SK-N-MC (cell line): ENCODE measurements at places on chromosomes 5 and 9.
A peak's percentile ranks its signal among the peaks of the same experiment; 100 is the strongest.

DNA sequence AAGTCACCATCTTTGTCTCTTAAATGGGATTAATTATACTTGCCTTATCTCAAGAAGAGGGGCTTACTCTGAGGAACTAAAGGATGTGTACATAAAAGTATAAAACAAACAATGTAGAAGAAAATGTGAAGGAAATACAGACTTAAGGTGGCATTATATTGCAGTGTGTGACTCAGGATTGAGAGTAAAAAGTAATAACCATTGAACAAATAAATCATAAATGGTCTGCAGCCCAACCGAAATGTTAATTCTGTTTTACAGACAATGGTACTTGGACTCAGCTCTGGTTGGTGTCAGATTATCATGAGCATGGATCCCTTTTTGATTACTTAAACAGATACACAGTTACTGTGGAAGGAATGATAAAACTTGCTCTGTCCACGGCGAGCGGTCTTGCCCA, 37.4 kb downstream of the TGFBR1 start:
- no peak for DNase-seq

- no peak for DNase-seq
Observed at GRCh38 chr5:31553863-31554262, 21.8 kb downstream of the C5orf22 start.

DNA sequence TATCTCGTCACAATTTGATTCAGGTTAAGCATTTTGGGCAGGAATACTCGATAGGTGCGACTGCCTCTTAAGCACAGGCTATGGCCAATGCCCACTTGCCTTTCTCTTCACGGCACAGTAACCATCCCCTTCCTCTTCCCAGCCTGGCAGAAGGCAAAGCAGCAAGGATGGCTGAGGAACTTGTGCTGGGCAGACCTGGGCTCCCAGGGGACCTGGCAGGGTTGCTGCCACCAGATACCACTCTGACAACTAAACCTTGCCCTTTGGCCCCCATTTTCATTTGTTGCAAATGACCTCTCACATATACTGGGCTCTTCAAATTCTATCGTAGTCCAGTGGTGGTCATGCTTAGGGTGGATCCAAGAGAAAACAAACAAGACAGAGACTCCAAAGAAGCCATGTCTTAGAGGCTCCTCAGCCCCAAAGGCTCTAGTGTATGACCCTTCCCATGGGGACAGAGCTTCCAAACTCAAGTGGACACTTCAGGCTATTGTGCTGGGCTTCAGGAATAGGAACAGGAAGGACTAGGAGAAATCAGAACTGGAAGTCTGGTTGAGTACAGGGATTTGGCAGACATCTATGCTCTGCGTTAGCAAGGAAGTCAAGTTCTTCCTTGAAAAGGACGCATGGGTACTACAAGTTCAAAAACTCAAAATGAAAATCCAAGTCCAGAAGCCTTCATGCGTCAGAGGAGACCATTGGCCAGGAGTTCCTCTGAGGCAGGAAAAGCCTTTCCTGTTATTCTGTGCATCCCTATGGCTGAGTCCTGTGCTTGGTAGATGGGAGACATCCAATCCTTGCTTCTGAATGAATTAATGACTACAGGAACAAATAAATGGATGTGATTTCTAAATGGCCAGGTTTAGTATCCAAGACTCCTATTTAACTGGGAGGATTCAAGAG, 64.6 kb upstream of the PLPP1 start:
- DNase-seq, result no peak

DNA sequence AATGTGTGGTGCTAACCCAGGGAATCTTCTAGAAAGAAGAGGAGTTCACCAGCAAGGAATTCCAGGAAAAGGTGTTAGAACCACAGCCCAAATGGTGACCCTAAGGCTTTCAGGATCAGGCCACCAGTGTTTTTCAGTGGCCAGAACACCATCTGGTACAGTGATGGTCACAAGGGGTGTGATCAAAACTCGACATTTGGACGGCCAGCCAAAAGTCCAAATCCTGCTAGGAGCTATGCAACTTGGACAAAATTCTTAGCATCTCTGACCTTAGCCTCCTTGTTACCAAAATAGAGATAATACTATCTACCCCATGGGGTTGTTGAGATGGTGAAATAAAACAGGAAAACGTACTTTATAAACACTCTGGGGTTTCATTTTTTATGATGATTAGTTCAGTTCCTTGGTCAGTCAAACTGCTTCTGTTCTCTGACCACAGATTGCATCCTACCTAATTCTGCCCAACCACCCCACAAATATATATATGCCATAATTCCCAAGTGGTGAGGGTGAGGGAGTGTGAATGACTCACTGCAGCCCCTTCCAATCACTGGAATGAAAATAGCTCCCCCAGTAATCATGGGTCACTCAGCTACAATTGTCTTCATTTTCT, 210.3 kb downstream of the CDK5RAP2 start:
- DNase-seq, result no peak

GRCh38 chr9:109051733-109052132, 38.4 kb upstream of the CTNNAL1 start:
- DNase-seq, result no peak

GRCh38 chr5:181188700-181189362, 16.2 kb downstream of the TRIM7 start:
- no peak for DNase-seq

- no peak for DNase-seq
Observed at GRCh38 chr5:78113689-78114264, 180.7 kb downstream of the AP3B1 start.

DNA sequence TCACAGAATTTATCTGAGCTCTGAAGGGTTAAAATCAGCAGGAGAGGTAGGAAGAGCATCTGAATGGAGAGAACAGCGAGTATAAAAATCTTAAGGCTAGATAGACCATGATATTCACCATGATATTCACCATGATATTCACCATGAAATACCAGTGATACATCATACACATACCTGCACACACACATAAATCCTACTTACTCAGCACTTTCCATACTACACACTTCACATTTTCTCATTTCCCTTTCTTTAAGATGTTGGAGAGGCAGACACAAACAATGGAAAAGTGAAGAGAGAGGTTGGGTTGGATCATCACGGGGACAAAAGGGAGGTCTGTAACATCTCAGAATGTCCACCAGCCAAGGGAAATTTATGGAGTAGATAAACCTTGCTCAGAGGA, 66.4 kb upstream of the ATP10B start:
- DNase-seq, result no peak

DNA sequence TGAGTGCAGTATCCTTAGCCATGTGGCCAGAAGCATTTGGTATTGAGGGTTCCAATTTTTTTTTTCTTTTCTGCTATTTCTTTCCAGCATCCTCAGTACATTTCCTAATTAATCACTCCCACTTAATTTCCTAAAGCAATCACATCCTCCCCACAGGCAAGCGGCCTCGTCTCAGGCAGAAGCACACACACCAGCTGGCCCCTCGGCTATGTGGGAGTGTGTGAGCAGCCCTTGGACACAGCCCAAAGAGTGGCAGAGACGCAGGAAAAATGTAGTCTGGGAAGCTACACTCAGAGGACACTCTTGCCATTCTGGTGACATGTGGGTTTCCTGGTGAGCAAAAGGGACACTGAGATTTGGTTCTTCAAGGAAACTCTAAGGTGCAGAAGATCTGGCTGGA, 20.7 kb downstream of the SLIT3 start:
- no peak for DNase-seq

DNA sequence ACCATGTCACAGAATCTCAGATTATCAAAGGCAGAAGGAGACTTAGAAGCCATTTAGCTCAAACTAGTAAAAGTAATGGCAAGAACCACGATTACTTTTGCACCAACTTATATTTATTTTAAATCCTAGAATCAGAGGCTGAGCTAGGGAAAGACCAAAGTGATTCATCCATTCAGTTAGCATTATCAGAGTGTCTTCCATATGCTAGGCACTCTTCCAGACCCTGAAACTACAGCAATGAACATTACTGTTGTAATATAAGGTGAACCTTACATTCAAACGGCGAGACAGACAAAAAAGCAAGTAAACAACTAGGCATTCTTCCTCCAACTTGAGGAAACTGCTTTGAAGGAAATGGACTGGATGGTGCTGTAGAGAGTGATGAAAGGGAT, 7.9 kb downstream of the PDE6A start:
- no peak for DNase-seq

- DNase-seq, result no peak
Observed at GRCh38 chr5:103397739-103398581, 139.4 kb downstream of the MACIR start.

DNA sequence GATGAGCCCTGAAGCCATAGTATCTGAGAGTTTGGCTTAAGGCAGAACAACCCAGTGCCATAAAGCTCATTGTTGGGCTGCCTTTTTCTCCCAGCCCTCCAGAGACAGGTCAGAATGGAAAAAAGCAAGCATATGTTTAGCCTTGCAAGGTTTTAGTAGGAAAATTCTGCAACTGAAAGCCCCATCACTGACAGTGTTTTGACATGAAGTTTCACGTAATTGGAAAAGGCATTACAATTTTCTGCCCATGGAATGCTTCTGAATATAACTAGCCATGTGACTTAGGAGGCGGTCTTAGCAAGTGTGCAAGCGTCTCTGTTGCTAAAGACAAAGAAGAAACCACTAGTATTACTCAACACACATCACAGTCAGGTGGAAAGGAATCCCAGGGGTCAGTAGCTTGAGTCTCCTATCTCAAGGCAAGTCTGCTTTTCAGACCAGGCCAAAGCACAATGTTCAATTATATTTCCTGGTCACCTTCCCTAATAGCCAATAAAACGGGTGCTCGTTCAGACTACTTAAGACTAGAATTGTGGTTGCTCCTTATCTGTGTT, 117.6 kb downstream of the CARTPT start:
- DNase-seq, result no peak

DNA sequence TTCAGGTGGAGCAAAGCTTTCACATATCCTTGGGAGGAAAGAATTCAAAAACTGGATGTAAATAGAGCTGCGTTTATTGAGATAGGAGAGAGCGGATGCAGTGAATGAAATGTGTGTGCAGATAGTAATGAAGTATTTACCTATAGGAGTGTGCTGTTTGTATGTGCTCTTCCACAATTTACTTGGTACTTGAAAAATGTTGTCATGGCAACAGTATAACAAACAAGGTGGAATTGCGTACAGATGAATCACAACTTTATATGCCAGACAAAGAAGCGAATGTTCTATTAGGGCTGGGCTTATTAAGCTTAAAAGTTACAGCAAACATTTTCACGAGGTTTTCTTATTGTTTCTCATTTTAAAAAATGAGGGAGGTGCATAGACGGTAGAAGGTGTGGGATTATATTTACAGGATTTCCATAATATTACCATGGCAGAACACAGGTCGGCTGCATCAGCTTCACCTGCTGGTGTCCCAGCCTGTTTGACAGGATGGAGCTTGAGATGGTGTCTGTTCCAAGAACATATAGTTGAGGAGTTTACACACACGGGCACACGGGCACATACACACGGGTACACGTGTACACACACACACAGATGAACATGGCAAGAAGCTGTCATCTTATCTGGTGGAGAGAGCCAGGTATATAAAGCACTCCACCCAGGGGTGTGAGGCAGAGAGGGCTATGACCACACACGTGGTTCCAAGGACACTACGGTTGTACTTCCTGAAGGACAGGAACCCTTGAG, 155.7 kb downstream of the RMI1 start:
- DNase-seq, result no peak

DNA sequence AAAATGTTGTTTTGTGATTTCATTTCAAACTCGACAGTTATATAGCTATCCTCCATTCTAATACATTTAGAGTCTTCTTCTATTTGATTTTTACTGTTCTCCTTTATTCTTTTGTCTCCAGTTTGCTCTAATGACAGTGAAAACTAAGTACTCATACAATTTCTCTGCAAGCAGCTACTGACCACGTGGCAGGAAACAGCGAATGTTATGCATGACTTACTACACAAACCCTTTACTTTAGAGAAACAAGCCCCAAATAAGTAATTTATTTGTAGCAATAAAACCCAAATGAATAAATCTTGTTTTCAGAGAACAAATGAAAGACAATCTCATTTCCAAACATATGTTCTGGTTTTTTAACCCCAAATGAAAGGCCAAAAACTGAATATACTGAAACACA, 41.9 kb downstream of the CDH6 start:
- DNase-seq, result no peak

GRCh38 chr9:132990781-132991180, 12.3 kb downstream of the GFI1B start:
- no peak for DNase-seq

- no peak for DNase-seq
Observed at GRCh38 chr5:42950116-42950455, 90.0 kb downstream of the ANXA2R start.

GRCh38 chr9:89926691-89927220, 321.9 kb downstream of the GADD45G start:
- DNase-seq, result no peak

DNA sequence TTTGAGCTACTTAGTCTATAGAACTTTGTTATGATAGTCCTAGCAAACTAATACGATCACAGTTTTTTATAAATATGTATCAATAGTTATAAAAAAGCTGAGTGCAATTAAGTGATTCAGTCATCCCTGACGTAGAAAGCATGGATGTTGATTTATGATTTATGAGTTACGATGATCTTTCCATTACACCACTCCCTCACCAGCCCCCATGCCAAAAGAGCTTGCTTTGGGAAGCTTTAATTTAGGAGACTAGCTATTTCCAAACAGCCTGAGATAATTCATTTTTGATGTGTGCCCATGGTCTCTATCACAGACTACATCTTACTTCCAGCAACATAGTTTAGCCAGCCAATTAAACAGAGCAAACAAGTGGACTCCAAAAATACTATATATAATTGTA, 256.8 kb downstream of the GABRG2 start:
- no peak for DNase-seq

- DNase-seq, result peak; percentile 69
Observed at GRCh38 chr9:121206516-121207370, 5.1 kb upstream of the RAB14 start.

DNA sequence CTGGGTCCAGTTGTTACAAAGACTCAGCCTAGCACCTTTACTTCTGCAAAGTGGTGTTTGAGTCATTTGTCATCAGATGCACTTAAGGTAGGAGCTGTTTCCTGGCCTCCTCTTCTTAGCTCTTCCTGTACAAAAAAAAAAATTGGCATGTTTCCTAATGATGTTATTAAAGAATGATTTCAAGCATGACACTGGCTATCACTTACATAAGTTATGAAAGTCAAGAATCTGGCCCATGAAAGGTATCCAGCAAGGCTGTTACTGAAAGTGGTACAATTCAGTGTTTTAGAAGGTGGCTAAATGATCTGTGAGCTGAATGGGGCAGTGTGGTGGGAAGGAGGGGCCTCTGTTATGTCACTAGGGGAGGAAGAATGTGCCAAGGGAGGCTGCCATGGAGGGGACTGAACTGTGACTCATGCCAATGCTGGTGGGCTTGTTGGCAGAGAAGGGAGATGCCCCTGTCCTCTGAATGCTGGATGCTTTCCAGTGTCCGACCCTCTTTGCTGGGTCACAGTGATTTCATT, 175.1 kb upstream of the MAP1B start:
- no peak for DNase-seq
